ENCODE measurements at places on chromosomes 7 and 10.

- DNase-seq = no peak
Measured at GRCh38 chr7:90763108-90763507, 167.0 kb downstream of the CDK14 start.

- no peak for DNase-seq
Measured at GRCh38 chr7:154373956-154374355, 321.8 kb downstream of the DPP6 start.

GRCh38 chr7:12719141-12719919, 31.9 kb downstream of the ARL4A start:
- no peak for DNase-seq

- no peak for DNase-seq
Measured at GRCh38 chr10:100027416-100027815, 17.7 kb upstream of the DNMBP start.

- DNase-seq = no peak
Measured at GRCh38 chr7:142174441-142174840, 62.9 kb downstream of the MGAM2 start.

DNA sequence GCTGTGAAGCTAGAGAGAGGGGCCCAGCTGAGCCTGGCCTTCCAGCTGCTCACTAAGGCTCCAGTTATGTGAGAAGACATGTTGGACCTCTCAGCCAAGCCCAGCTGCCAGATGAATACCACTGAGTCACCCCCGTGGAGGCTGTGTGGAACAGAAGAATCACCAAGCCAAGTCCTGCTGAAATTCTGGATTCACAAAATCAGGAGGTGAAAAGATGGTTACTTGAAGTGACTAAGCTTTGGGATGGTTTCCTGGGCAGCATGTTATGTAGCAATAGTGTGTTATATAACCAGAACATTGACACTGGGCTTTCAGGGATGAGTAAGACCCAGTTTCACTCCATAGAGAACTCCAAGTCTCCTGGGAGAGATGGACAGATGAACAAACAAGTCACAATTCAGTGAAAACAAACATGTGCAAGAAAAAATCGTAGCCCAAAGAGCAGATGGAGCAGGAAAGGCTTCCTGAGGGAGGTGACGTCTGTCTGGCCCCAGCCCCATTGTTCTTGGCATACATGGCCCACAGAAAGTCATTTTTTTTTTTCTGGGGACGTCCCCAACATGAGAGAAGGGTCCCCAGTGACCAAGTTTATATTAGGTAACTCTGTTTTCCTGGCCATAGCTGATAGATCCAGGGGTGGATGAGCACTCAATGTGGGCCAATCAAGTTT, 64.1 kb upstream of the PDZD8 start:
- DNase-seq = no peak

- DNase-seq = no peak
Measured at GRCh38 chr10:96596422-96597407, 9.9 kb upstream of the TM9SF3 start.

GRCh38 chr10:74916283-74916682, 89.9 kb downstream of the KAT6B start:
- no peak for DNase-seq

- DNase-seq = no peak
Measured at GRCh38 chr7:16051561-16052255, 365.2 kb upstream of the MEOX2 start.

DNA sequence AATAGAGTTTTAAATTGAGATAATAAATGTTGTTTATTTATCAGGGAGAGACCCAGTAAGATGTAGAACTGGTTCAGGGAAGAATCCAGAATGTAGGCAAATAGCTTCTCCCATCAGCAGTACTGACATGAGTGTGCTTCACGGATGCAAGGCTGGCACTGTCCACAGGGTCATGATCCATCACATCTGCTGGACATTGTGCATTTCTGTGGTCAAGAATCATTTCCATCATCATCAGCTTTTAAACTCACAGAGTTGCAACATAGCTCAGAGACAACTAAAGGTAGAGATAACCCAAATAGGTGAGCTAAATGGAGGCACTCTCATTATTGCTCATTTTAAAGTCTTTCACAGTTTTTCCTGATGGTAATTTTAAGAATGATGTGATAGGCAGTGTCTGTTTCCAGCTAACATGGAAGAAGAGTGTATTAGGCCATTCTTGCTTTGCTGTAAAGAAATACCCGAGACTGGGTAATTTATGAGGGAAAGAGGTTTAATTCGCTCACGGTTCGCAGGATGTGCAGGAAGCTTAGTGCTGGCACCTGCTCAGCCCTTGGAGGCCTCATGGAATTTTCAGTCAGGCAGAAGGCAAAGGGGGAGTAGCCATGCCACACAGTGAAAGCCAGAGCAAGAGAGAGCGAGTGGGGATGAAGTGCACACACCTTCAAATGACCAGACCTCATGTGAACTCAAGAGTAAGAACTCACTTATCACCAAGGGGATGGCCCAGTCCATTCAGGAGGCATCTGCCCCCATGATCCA, 80.8 kb downstream of the INPP5A start:
- no peak for DNase-seq

GRCh38 chr10:32112055-32112454, 55.8 kb upstream of the KIF5B start:
- DNase-seq = no peak

- no peak for DNase-seq
Measured at GRCh38 chr7:24576171-24577025, 3.1 kb downstream of the PALS2 start.

DNA sequence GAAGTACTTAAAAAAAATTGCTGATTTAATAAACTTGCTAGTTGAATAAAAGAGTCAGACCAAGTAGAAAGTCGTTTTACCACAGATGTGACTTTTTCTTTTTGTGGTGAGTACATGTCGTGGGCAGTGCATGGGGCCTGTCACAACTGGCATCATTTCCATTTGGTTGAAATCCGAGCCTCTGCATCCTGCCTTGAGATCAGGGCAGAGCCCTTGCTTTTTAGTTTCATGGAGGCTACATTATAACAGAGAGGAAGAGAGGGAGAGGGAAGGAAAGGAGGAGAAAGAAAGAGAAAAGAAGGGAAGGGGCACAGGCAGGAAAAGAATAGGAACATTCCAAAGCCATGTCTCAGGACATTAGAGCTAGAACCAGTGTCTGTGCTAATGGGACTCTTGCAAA, 20.4 kb upstream of the INSYN2A start:
- no peak for DNase-seq

- no peak for DNase-seq
Measured at GRCh38 chr10:18438361-18439126, 212.8 kb downstream of the NSUN6 start.

DNA sequence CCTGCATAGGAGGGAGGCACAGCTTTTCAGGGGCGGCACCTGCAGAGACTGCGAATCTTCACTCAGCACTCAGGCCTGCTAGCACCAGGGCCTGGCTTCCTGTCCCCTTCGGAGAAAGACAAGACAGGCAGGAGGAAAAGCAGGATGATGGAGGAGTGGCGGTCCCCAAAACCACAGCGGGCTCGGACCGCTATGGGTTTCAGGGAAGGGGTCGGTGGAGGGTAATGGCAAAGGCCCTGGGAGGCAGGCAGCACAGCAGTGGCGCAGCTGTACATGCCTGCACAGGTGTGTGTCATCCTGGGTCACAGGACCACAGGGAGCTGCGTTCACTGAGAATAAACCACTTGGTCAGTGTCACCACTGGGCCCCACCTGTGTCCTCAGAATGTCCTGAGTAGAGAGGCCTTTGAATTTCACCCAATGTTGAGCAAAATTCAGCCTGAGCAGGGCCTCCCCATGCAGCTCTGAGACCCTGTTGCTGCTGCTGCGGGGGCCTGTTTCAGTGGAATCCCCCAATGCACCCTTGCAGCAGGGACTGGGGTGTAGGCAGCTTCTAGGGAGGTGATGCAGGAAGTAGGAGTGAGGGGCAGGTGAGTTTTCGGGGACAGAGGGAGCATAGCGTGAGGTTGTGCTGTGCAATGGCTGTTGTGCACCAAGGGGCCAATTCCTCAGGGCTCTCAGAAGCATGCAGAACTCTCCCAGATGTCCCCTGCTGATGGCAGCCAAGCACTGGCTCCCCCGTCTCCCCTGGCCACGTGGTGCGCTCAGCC, 90.6 kb upstream of the PPP2R2D start:
- DNase-seq = no peak

GRCh38 chr7:66627151-66627681, 1.5 kb upstream of the KCTD7 start:
- DNase-seq = no peak

GRCh38 chr10:73039635-73040034, 57.0 kb downstream of the P4HA1 start:
- no peak for DNase-seq

DNA sequence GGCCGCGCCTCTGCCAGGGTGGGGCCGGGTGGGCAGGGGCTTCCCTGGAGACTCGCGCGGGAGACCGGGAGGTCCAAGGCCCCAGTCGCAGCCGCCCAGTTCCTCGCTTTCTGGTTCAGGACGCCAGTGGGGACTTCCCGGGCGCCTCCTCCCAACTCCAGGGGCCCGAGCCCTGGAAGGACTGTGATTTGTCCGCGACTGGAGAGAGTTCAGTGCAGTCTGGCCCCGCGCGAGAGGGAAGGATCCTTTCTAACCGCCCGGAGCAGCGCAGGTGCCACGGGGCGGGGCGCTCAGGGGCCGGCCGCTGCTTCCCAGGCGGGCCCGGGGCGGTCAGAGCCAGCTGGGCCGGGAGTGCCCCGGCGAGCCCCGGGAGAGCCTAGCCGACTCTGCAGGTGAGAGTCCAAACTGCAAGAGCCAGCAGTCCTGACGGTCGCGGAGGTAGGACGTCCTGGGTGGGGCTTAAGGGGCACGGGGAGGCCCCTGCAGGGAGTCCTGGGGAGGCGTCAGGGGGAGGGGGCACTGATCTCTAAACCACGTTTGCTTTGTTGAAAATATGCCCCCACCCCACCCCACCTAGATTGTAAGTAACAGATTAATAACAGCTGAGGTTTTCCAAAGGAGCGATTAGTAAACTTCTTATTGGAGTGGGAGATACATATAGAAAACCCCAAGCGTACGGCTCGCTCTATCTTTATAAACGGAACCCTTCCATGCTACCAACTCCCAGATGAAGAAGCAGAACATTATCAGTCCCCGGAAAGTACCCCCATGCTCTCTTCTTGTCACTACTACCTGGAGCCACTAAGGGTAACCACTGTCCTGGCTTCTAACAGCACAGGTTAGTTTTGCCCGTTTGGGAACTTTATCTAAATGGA, 8.2 kb downstream of the NKX2-3 start:
- no peak for DNase-seq

DNA sequence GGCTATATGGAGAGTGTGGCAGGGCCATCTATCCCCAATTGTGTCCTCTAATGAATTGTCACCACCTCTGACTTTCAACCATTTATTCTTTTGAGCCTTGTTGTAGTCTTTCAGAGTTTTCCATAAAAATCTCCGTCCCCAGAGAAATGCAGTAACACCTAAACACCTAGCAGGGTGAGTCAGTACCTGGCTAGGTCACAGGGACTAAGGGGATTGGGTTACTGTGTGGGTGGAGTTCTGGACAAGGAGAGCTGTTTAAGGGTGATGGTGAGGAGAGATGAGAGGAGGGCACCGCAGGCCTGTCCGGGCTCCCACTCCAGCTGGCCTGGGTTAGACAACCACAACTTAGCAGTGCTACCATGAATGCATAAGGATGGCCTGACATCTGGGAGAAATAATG, 186.2 kb upstream of the LYZL1 start:
- DNase-seq = no peak

DNA sequence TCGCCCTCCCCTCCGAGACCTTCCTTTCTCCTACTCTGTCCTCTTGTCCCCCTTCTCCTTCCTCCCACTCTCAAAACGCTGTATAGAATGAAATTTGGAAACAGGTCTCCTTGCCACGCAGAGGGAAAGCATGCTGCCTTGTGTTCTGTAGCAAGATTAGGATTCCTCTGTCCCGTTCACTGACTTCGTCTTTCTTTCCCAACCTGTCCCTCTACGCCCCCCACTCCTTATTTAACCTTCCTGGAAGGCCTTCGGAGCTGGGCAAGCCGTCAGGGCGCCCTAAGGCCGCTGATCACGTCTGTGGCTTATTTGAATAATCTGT, 1.3 kb downstream of the HOXA9 start:
- DNase-seq = no peak

- DNase-seq = no peak
Measured at GRCh38 chr7:1142051-1142635, 17.9 kb downstream of the ZFAND2A start.

DNA sequence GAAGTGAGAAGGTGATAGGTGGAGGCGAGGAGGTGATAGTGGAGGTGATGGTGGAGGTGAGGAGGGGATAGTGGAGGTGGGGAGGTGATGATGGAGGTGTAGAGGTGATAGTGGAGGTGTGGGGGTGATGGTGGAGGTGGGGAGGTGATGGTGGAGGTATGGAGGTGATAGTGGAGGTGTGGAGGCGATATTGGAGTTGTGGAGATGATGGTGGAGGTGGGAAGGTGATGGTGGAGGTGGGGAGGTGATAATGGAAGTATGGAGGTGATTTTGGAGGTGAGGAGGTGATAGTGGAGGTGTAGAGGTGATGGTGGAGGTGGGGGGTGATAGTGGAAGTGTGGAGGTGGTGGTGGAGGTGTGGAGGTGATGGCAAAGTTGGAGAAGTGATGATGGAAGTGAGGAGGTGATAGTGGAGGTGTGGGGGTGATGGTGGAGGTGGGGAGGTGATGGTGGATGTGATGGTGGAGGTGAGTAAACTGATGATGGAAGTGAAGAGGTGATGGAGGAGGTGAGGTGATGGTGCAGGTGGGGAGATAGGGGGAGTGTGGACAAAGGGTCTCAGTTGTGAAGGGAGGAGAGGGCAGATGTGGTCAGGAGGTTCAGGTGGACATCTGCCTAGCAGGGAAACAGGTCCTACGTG, 36.6 kb downstream of the ADCY1 start:
- DNase-seq = no peak
